Left colon (tissue), 2 donors: ENCODE measurements at places on chromosomes 3 and 15. TPM values are rescaled to one million over a fixed set of nuclear protein-coding genes. Genes with fewer than 3 reads are reported as not detected.

The C3orf20 gene
- total RNA-seq: 0.21 TPM

The SPATA12 gene
- total RNA-seq: not detected

The ACOX2 gene
- 17.8 TPM for total RNA-seq

The FBXW12 gene
- total RNA-seq: not detected
